ENCODE measurements at places on chromosomes 12 and 14. TPM values are rescaled to one million over a fixed set of nuclear protein-coding genes. Genes with fewer than 3 reads are reported as not detected.

DNA sequence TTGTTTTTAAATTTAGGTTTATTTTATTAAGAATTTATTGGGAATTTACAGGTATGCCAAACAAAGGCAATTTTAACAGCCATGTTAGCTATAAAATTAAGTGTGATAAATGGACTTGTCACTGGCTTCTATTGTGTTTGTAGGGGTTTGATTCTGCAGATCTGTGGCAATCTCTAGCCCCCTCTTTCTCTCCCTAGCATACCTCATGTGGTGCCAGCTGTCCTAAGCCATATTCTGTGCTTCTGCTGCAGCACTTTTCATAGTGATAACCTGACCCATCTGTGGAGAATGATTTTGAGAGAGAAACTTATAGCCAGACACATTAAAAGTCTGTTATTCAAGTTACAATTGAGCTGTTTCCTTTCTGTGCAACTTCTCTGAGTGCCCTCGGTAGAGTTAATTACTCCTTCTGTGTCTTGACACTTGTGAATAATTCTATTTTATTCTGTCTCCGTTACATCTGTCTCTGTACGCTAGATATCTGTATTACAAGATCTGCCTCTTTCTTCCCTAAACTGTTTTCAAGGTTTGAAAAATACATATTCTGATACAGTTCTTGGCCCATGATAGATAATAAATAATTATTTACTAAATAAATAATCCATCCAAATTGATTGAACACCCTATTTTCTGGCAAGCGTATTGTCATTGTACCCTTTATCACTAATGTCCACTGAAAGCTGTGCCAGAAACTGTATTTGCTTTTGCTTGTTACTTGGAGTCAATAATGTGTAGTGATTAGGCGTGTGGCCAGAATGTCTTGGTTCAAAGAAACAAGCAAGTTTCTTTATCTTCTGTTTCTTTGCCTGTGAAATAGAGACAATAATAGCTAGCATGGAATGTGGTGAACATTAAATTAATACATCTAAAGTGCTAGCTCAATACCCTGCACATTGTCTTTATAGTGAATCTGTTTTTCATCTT lies 40.0 kb downstream of the FRS2 start:
- DNase-seq: no peak

GRCh38 chr12:52356031-52356761 lies 11.1 kb downstream of the KRT85 start:
- no peak for DNase-seq

- DNase-seq: no peak
These were observed 116.4 kb downstream of the NUBPL start for GRCh38 chr14:31677630-31678029.

- no peak for DNase-seq
These were observed 84.5 kb downstream of the CCDC88C start for GRCh38 chr14:91332986-91333649.

GRCh38 chr14:96053600-96054381 lies 14.6 kb downstream of the C14orf132 start:
- DNase-seq: peak; percentile 84

DNA sequence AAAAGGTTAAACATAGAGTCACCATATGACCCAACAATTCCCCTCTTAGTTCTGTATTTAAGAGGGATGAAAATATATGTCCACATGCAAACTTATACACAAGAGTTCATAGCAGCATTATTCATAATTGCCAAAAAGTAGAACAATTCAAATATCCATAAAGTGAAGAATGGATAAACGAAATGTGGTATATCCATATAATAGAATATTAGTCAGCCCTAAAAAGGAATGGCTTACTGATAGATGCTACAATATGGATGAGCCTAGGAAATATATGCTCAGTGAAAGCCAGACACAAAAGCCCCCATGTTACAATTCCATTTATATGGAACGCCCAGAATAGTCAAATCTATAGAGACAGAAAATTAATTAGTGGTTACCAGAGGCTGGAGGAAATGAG lies 44.1 kb upstream of the RIN3 start:
- no peak for DNase-seq

GRCh38 chr14:63715360-63715759 lies 12.5 kb downstream of the SGPP1 start:
- no peak for DNase-seq

The FSCB gene
- total RNA-seq: not detected

The CPNE6 gene
- 0.26 TPM for total RNA-seq

The ZFYVE1 gene
- total RNA-seq: 11.8 TPM
